ENCODE measurements at places on chromosomes 3 and 15.

- no peak for DNase-seq
Observed at GRCh38 chr3:54538346-54538745, 389.5 kb downstream of the LRTM1 start.

DNA sequence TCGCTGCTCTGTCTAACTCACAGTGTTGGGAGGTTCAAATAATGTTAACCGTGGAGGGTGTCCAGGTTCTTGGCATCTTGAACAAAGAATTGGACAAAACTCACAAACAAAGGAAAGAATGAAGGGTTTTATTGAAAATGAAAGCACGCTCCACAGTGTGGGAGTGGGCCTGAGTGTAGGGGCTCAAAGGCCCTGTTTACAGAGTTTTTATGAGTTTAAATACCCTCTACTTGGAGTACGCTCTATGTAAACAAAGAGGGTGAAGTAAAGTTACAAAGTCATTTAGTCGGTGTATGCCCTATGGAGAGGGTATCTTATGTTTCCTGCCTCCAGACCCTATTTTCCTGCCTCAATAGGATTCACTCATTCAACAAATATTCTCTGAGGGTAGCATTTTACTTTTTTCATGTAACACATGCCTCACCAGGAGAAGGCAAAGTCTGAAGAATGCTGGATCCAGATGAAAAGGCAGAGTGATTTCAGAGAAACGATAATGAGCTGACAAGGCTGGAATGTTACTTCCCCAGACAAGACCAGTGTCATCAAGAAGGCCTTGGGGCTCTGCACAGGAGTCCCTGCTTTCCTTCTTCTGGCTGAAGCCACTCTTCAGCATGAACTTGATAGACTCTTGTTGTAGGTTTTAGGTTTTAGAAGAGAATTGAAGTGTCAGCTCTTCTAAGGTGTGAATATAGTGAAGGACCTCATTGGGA lies 163.6 kb downstream of the FAM43A start:
- DNase-seq, result no peak

GRCh38 chr3:181711325-181712135 lies at the start of gene SOX2:
Gene SOX2 (plus strand): TSS chr3:181711925. CDS start chr3:181712361, 436 bp downstream.
- DNase-seq, result no peak

DNA sequence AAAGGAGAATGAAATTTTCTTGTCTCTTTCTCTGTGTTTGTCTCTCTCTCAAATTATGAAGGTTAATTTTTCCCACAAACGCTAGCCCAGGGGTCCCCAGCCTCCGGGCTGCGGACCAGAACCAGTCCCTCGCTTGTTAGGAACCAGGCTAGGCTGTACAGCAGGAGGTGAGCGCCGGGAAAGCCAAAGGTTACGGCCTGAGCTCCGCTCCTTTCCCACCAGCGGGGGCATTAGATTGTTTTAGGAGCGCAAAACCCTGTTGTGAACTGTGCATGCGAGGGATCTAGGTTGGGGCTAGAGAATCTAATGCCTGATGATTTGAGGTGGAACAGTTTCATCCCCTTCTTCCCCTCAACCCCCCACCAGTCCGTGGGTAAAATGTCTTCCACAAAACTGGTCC lies 74.7 kb upstream of the ZNF385D start:
- DNase-seq, result no peak

DNA sequence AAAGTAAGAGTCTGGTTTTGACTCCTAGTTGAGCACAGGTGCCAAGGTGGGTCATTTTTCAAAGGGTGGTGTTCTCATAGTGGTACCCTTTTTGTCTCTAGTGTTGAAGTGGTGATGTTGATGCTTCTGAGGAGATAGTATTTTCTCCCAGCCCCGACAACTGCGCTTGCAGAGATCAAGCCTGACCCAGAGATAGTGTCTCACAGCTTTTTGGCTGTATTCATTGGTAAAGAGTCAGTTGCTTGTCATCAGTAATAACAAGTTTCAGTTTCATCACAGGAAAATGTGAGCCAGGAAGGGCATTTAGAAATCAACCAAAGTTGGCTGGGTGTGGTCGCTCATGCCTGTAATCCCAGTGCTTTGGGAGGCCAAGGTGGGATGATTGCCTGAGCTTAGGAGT lies 139.3 kb downstream of the NFKBIZ start:
- no peak for DNase-seq

DNA sequence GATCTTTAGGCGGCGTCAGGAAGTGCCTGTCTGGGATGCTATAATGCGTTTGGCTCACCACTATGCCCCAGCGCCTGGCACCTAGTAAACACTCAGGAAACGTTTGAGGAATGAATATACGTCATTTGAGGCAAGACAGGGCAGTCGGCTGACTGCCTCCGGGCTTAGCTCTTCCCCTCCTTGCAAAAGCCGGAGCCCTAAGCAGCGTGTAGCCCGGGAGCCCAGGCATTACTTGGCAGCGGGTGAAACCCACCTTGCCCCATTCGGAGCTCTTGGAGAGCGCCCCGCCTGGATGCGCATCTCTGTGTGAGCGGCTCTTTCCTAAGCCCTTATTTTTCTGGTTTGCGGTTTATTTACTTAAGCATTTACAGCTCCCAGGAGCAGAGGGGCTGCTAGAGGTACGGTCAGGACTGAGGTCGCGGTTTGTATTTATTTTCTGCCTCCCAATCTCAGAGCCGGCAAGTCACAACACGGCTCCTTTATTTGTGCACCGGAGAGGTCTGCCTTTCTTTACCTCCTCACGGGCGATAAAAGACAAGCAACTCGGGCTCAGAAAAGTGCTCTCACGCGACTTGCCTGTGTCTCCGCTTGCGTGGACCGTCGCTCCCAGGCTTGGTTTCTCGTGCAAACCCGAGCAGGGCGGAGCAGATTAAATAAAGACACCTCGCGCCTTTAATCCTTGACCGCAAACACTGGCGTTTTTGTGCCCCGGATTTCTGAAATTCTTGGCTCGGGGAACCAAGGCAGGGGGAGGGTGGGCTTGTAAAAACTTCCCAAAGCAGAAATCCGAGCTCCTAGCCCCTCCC lies 737 bp upstream of the ITPR1 start:
- DNase-seq, result no peak

DNA sequence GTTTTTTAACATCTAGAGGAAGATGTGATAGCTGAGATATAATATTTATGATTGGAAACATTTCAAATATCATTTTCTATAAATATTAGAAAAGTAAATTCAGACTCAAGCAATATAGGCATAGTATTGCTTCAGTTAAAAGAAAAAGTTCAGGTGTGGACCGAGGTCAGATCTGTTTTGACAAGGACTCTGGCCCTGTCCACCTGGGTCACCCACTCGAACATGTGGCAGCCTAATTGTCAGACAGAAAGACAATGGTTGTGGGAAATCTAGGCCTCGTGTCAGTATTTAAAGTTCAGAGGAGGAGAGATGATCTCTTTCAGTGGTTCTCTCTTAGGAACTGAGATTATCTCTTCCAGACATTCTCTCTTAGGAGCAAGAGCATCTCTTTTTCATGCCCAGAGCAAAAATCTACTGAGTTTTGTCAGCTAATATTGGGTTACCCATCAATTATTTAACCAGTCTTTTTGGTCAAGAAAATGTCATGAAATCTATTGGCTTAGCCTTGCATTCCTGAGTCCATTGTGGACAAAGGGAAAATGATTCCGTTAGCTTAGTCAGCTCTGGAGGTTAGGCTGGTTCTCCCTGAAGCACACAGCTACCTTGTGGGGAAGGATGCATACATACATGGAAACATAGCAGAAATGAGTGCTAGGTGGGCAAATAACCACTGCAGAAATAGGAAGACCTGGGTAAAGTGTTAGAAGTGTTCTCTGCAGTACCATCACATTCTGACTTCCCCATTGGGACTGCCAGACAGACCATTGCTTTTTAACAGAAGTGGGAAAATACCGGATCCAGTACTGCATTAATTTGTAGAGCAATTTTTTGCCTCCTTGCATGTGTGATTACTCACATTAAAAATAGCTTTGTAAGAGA lies 343.3 kb downstream of the GRM7 start:
- DNase-seq, result no peak

All from GOT3 (cell line).